ENCODE measurements at places on chromosomes 4 and X.

DNA sequence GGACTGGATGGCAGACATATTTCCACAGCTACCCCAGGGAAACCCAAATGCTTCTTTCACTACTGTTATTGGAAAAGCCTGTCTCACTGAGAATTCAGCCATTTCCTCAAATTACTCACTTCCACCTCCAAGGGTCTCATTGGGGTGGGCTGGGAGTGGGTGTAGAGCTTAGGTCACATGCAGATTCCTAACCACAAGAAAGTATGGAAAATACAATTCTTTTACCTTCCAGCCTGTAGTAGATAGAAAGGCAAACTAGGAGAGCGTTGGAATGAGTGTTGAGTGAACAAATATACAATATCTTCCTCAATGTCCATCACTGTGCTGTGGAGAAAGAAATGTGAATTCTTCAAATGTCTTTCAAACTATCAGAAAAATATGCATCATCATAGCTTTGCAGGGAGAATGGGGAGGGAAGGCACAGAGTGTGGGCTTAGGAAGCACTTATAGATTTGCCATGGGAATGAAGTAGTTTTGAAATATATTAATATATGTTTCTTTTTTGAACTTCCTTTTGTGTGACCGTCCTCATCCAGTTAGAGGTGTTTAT is 245.3 kb upstream of the JADE1 start:
- DNase-seq: no peak

GRCh38 chr4:133149932-133150471 is 908 bp downstream of the PCDH10 start:
- DNase-seq: no peak

- DNase-seq: no peak
Measured at GRCh38 chr4:53767482-53767881, 176.2 kb upstream of the LNX1 start.

DNA sequence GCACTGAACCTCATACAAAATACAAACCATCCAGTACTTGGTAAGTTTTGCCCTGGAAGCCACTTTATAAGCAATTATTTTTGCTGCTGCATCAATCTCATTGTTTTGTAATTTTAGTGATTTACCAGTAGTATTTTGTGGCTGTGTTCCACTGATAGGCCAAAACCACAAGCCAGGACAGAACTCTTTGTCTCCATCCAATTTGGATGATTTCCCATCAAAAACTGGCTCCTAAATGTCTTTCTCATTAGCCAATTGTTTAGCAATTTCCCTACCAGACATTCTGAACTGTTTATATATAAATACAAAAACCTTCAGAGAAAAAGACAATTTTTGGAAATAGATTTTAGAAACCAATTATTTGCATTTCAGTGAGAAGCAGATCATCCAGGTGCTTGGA is 4.4 kb downstream of the GSPT2 start:
- no peak for DNase-seq

DNA sequence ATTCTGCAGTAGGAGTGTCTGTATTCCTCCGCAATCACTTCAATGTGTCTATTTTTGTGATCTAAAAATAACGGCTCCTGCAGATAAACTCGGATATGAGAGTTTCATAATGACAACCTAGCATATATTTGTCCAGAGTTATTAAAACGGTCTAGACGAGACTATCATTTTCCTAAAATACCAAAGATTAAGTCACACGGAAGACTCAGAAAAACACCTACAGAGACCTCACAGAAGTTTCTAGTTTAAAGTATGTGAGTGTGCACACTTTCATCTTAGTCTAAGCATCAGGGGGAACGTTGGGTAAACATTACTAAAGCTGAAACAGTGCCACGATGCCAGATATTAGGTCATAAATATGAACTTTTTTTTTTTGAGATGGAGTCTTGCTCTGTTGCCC is 156.9 kb downstream of the AFAP1 start:
- no peak for DNase-seq
